NCI-H524 (cell line): ENCODE measurements at places on chromosomes 4 and X.

- DNase-seq: no peak
These were observed 39.0 kb downstream of the SHROOM2 start for GRCh38 chrX:9825129-9825790.

GRCh38 chrX:38968344-38969216, 167.3 kb downstream of the MID1IP1 start:
- DNase-seq: peak; percentile 90

DNA sequence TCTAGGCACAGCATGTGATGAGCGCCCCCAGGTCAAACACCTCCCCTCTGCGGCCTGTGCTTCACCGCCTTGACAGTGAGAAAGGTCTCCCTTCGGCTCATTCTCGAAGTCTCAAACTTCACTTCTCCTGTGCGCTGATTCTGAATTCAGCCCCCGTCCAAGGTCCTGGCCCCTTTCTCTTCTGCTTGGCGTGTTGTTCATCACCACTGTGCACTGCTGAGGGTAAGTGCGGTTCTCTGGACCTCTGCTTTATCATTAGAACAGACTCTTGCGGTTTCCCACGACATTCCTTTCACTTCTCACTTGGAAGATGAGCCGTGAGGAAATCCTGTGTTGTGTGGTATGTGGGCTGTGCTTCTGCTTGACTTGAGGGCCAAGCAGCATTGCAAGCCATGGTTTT, 11.9 kb downstream of the HTT-AS start:
- no peak for DNase-seq

DNA sequence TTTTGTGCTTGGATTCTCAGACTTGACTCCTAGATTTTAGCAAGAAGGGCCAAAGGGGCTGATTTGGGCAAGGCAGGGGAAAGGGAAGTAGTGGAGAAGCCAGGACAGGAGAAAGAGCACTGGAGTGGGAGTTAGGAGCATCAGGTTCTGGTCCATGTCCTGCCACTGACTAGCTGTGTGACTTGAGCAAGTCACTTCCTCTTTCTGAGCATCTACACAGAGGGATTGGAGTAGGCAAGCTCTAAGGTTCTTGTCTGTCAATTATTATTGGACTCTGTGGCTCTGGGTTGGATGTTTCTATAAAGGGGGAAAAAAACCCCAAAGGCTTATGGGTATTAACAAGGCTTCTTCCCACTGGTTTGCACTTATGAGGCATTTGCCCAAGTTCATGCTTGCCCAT, 24.4 kb downstream of the PLAC1 start:
- no peak for DNase-seq

DNA sequence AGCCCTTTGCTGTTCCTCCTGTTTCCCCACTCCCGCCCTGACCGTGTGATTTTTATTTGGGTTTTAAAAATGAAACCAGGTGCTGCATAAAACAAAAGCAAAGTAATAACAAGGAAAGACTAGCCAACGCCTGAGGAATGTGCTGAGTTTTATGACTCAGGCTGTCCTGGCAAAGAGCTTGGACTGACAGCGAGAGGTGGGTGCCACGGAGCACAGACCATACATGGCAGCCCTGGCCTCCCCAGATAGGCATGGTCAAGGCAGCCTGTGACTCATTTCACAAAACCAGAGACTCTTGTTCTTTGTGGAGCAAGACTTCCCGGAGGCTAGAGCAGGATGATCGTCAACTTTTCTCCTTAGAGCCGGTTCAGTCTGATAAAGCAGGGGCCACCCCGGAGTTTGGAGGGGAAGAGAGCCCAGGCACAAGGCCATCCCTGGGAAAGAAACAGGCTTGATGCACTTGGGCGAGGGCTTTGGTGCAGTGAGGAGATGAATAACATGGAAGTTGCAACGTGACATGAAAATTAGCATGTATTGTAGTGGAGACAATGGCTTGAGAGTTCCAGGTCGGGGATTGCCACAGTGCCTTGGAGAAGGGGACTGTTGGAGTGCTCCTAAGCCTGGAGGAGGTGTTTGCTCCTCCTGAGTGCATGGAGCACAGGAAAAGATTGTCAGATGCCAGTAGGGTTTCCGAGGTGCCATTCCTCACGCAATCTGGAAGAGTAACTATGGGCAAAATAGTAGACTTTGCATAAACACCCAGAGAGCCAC, 54.8 kb downstream of the C4orf51 start:
- DNase-seq: no peak

DNA sequence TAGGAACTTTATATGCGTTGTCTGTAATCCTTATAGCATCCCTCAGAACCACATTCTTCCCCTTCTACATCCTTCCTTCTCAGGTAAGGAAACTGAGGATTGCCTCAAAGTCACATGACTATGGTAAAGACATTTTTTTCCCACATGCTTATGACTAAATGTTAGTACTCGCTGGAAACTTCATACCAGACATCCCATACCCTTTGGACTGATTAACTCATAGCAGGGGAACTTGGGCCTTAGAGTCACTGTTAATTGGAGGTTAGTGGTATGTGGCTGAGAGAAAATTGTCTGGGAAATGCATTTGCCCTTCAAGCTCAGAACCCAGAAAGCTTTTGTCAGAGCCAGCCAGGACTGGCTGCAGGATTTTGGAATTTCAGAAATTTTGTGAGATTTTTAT, 155.0 kb downstream of the RELL1 start:
- no peak for DNase-seq

GRCh38 chrX:10617999-10618351, 2.4 kb downstream of the MID1 start:
- DNase-seq: peak; percentile 59

DNA sequence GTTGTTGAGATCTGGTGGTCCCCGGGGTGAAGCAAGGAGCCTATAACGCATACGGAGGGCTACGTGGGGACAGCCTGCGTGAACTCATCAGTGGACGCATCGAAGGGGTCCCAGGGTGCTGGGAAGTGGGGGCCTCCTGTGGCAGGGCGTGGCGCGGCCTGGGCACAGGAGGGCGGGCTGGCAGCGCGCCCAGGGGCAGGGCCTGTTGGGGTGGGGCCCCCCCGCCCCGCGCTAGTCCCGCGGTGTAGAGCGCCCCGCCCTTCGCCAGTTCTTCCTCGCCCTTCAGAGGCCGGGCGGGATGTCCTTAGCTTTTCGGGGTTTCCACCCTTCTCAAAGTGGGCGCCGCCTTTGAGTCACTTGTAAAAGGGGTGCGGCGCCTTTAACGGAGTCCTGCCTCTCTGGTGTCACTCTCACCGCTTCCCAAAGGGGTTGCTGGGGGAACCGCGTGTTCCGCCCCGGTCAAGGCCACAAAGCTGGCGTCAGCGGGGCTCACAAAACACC, 632 bp downstream of the PLP2 start:
- peak; percentile 65 for DNase-seq

- DNase-seq: no peak
These were observed 246.7 kb downstream of the GPAT3 start for GRCh38 chr4:83782591-83782990.

DNA sequence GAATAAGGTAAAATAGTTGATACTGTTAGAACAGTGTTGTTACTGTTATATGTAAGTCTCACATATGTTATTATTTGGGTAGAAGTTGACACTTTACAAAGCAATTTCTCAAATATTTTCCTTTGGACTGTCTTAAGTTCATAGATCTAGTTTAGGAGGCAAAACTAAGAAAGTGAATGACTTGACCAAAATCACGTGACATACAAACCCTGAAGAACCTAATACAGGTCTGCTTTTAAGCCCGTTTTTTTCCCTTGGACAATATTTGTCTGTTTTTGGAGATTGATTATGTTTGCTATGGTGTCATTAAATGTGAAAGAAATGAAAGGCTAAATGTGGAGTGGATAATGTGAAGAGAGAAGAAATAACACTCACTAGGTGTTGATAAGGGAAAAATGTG, 644.9 kb upstream of the PITX2 start:
- no peak for DNase-seq

DNA sequence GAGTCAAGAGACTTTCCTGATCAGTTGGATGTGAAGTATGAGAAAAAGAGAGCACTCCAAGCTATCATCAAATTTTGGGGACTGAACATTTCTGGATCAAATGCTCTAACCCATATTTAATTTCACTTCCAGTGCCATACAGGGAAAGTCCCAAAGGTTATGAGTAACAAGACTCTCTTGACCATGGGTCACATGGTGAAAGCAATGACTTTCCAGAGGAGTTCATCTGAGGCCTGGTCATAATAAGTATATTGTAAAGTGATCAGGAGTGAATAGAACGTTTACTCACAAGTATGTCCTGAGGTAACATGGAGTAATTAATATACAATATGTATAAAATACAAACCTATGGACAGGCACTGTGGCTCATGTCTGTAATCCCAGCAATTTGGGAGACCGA, 40.7 kb upstream of the ARMCX5 start:
- no peak for DNase-seq

DNA sequence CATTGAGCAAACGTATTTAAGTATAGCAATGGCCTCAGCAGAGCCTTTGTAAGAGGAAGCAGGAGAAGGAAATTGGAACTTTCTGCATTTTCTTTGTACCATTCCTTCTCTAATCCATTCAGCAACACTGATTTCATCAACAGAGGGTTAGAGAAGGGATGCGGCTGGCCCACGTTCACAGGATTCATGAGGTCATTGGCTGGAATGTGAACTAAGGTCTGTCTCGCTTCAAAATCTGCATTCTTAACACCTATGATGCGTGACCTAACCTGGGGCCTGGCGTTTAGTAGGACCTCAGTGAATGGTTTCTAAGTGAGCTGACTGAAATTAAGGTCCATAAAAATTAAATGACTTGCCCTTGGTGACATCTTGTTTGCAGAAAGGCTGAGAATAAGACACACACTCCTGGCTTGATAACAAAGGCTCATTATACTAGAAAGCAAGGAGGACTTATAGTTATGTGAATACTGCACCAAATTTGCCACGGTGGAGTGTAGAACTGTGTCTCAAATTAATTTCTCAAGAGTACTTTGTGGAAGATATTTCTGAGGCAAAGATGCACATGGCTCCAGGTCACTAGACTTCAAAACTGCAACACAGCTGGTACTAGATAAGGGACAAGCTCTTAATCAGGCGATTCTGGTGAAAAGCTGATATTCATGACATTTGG, 25.4 kb downstream of the FGFBP1 start:
- no peak for DNase-seq

- DNase-seq: no peak
These were observed 4.1 kb downstream of the FOXP3 start for GRCh38 chrX:49260221-49260985.

- DNase-seq: no peak
These were observed 22.1 kb upstream of the SCOC start for GRCh38 chr4:140351093-140352075.

- peak; percentile 77 for DNase-seq
These were observed 24.1 kb downstream of the HPRT1 start for GRCh38 chrX:134484039-134484438.

DNA sequence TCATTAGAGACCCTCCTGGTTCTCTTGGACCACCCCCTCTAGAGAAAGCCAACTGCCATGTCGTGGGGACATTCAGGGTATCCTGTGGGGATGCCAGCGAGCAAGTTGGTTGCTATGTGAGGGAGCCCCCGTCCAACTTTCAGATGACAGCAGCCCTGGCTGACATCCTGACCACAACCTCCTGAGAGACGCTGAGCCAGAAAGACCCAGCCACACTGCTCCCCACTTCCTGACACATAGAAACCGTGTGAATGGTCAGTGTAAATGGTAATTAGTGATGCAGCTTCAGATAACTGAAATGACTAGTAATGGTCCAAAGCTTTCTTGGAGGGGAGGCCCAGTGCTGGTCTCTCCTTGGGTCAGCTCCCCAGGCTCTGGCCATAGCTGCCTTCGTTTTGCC, 10.8 kb downstream of the CLCN4 start:
- no peak for DNase-seq

DNA sequence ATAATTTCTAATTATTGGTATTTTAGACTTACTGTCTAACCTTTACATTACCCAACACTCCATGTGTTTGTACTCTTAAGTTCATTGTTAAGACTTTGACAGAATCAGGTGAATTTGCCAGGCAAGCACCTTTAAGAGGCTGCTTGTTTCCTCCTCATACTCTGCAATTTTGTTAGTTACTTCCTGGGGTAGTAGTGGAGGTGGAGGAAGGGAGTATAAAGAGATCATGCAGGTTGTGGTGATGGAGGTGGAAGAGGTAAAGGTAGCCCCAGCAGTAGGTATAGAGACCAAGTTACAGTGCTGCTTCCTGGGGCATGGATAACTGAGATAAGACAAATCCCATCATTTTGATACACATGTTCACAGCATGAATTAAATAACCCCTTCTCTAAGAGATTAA, 6.7 kb downstream of the WDR44 start:
- DNase-seq: no peak

DNA sequence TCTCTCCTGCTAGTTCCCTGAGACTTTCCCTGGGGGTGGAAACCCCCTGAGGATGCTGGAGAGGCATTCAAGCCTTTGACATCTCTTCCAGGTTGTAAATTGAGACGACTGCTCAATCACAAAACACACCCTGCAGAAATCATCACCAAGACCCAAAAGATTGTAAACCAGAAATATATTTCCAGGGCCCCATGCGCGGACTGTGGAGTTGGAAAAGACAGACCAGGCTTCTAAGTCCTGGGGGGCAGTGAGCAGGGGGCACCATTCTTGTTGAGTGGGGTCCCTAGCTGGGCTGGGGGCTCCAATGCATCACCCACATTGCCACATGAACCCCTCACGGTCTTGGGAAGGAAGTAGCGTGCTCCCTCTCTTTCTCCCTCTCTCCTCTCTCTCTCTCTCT, 87.9 kb upstream of the C4orf50 start:
- no peak for DNase-seq

DNA sequence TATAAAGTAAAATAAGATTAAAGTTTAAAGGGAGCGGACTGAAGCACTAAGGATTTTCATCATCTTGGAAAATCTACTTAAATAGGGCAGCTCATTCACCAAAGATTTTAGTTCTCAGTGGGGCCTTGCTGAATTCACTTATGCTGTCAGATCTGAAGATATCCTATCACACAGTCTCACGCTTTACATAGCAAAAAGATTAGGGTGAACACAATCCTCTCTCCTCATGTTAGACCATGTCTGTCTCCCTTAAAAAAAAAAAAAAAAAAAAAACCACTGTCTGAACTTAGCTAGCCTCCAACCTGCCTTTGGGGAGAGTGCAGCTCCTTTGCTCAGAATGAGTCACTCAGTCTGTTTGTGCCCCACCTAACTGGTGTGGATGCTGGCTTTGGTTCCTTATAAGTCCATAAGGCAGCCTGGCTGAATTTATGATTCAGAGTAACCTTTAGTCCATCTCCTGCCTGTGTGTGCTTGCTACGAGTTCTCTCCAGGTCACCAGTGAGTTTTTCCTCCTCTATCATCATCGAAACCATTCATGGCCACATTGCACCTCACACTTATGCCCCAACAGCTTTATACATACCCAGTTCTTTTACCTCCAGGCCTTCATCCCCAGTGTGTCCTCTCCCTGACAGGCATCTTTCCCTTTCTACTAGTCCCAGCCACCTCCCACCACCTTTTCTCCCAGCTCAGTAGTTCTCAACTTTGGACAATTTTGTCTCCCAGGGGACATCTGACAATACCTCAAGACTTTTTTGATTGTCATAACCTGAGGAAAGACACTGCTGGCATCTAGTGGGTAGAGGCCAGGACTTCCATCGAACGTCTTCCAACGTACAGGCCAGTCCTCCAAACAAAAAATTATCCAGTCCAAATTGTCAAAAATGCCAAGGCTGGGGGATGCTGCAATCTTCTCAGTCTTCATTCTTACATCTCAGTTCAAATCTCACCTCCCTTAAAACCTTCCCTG, 220.7 kb upstream of the EMCN start:
- DNase-seq: no peak

- no peak for DNase-seq
These were observed 328.6 kb upstream of the F9 start for GRCh38 chrX:139201924-139202323.
